ENCODE measurements at places on chromosomes 12 and 14.

DNA sequence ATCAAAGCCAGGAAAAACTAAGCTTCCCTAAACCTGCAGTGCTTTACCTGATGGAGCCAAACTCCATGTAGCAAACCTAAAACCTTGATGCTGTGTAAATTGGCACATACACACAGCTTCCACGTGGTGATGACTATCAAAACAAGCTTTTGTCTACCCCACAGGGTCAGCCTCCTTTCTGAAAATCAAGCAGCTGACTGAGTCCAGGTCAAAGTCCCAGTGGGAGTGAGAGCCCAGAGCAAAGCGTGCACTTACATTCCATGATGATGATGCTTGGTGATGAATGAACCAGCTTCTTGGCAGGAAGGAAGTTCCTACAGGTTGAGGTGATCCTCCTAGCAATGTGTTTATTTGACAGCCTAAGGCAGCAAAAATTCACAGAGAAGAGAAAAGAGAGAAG is 630.0 kb upstream of the TBX3 start:
- no peak for DNase-seq

DNA sequence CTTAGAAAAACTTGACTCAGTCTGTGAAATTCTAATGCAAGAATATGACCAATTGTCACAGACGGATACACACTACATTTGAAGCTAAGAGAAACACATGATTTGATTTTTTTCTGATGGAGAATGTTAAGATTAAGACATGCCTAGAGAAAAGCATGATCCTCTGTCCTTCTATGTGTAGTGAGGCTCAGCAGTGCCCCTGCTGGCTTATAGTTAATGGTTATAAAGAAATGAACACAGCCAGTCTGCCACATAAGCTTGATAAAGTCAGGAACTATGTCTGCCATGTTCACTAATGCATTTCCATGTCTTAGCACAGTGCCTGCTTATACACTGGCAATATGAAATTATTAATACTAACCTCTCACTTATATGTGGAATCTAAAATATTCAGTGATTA is 168.1 kb upstream of the DAAM1 start:
- DNase-seq, result no peak

- DNase-seq, result no peak
Measured at GRCh38 chr12:58656254-58657009, 263.9 kb downstream of the LRIG3 start.

- no peak for DNase-seq
Measured at GRCh38 chr12:101909646-101910045, 32.3 kb downstream of the DRAM1 start.

DNA sequence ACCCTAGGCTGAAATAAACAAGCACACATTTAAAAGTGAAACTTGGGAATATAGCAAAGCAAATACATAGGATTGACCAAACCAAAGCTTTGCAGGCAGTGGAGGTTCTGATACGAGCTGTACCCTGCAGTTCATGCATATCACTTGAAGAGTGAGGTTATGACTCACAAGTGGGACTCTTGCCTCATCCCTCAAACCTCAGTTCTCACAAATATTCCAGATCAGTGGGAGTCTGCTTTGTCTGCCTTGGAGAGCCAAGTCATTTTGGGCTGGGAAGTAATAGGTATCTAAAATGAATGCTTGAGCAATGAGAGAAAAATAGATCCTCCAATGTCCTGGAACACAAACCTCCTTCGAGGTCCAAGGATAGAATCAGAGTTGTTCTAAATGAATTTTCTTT is 116.4 kb downstream of the LRIG3 start:
- peak; percentile 87 for DNase-seq

GRCh38 chr12:22982635-22983034 is 357.7 kb downstream of the ETNK1 start:
- DNase-seq, result no peak

GRCh38 chr12:49369411-49370145 is 2.3 kb downstream of the SPATS2 start:
- no peak for DNase-seq

- no peak for DNase-seq
Measured at GRCh38 chr12:130916241-130916911, 37.3 kb upstream of the ADGRD1 start.

DNA sequence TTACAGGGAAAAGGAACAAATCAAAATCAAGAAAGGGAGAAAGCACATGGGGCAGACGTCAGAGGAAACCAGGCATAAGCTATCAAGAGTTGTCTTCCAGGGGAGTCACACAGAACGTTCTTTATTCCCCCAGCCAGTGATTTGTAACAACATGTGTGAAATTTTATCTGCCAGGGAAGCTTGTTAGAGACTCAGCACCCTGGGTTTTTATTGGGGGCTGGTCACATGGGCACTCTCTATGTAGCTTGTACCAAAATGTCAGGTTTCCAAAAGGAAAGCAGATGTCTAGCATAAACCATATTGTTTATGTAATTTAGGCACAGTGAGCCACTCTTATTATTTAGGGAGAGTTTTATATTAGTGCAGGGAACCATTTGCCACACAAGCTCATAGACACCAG is 440.4 kb upstream of the DCN start:
- DNase-seq, result no peak

- DNase-seq, result peak; percentile 97
Measured at GRCh38 chr12:52191841-52192791, at the start of gene KRT80. Gene KRT80, minus strand, starts transcription at chr12:52192014. Its CDS starts 112 bp downstream, at chr12:52191902.

- DNase-seq, result no peak
Measured at GRCh38 chr14:52363961-52364360, 49.8 kb downstream of the PTGER2 start.

GRCh38 chr14:53927171-53927570 is 29.5 kb downstream of the BMP4 start:
- DNase-seq, result peak; percentile 27

GRCh38 chr12:51911307-51911706 is 4.0 kb downstream of the ACVRL1 start:
- DNase-seq, result no peak

DNA sequence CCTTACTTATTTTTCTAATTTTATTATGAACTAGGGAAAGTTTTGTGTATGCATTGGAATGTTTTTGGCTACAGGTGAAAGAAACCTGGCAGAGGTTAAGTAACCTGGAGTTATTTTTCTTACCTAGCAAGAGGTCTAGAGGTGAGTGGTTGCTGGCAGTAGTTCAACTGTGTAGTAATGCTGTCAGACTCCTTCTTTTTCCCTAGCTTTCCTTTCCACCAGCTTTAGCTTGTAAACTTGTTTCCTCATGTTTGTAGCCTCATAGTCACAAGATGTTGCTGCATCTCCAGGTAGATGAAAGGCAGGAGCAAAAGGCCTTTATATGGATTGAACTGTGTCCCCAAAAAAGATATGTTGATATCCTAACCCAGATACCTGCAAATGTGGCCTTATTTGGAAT is 105.1 kb upstream of the AMIGO2 start:
- no peak for DNase-seq

DNA sequence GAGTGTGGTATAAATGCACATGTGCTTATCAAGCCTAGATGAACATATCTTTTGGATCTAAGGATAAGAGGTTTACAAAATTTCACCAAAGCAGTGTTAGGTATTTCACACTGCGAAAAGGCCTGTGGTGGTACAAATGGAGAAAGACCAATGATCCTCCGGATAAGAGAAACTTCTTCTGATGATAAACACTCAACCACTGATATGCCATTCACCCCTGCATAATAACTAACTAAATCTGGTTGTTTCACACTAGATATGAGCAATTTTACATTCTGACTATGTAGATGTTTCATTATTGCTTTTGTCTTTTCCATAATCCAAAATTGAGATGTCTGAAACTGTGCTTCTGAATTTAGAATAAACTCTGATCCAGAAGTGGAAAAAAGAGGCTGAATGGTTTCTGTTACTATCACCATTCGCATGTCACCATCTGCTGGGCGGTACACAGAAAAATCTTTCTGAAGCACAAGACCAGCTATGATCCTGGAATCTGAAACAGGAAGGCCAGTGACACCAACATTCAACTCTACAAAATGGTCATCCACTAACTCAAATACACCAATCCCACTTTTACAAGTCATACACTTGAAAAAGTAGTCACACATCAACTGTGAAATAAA is 1.3 kb downstream of the BBS10 start:
- DNase-seq, result no peak

- no peak for DNase-seq
Measured at GRCh38 chr12:45732250-45732649, 2.7 kb downstream of the ARID2 start.

GRCh38 chr12:112977139-112977538 is 1.2 kb upstream of the OAS2 start:
- no peak for DNase-seq

DNA sequence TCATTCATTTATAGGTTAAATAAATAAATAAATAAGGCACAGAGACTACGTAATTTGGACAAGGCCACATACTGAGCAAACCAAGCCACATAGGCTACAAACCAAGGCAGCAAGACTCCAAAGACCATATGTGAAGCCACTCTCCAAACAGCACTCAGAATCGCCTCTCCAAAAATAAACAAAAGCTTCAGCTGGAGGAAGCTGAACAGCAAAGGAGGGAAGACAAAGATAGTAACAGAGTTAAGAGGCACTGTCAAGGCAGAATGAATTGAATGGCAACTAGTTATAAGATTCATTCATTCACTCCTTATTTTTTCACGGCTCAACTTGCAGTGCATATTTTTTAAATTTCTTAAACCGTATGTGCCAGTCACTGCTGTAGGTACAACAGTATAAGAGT is 200.5 kb upstream of the GRIP1 start:
- DNase-seq, result no peak

DNA sequence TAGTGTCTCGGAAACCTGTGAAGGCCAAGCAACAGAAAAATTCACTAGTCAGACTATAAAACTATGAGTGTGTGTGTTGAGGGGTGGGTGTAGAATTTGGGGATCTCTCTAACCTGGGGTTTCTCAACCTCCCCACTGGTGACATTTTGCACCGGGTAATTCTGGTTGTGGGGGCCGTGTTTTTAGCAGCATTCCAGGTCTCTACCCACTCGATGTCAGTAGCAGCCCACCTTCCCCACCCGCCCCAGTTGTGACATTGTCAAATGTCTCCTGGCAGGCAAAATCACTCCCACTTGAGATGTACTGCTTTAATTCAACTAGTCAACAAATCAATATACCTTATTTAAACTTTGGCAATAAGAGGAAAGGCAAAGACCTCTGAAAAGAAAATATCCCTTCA is 4.1 kb downstream of the GCN1 start:
- no peak for DNase-seq

GRCh38 chr14:75428230-75429104 is 645 bp downstream of the JDP2 start:
- no peak for DNase-seq

GRCh38 chr12:71661977-71662530 is 1.6 kb downstream of the ZFC3H1 start:
- DNase-seq, result no peak

GRCh38 chr14:92959761-92960680 is 37.1 kb downstream of the CHGA start:
- no peak for DNase-seq

DNA sequence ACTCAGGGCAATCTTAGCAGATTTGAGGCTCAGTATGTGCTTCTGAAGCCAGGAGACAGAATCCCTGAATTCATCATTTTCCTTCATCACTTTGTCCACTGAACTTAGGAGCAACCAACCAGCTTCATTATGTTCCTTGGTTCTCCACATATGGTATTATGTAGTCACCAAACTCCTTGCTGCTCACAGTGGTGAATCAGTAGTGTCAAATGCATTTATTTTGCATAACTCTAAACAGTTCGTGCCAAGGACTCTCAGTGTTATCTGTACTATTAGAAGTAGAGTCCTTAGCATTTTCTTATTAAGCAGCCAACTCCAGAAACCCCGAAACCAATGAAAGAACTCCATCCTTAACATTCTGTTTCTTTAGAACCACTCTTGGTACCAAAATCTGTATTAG is 466.9 kb upstream of the RGS6 start:
- no peak for DNase-seq

GRCh38 chr14:98229656-98230366 is 1042.2 kb downstream of the BCL11B start:
- no peak for DNase-seq

GRCh38 chr14:61466249-61466904 is 145.0 kb downstream of the PRKCH start:
- peak; percentile 99 for DNase-seq

- no peak for DNase-seq
Measured at GRCh38 chr14:31252865-31253264, 45.3 kb upstream of the HECTD1 start.

DNA sequence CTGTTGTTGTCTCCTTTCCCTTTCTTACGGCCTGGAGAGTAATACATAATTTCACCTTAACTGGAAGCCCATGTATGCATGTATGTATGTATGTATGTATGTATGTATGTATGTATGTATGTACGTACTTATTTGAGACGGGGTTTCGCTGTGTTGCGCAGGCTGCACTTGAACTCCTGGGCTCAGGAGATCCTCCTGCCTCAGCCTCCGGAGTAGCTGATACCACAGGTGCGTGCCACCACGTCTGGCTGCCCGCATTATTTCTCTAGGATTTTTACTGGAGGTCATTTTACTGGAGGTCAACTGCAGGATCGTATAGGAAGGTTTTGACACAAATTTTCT is 644 bp upstream of the OS9 start:
- DNase-seq, result no peak

All from non-pigmented ciliary epithelial cell (primary cell).